GM12865 (cell line): ENCODE measurements at places on chromosomes 5 and 9.
A peak's percentile ranks its signal among the peaks of the same experiment; 100 is the strongest.

DNA sequence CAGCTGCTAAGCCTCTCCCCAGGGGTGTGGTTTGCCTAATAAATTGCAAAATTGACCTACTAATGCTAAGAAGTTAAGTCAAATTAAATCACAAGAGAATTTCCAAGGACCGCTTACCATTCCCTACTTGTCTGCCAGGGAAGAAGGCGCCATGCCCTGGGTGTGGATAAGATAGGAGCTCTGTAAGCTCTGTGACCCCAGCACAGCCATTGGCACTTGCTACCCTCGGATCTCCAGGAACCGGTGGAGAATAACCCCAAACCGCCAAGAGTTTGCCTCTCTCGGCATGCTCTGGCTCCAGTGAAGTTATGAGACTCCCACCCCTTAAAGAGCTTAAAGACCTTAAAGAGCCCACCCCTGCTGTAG lies 58.9 kb downstream of the NEURL1B start:
- no peak for DNase-seq

DNA sequence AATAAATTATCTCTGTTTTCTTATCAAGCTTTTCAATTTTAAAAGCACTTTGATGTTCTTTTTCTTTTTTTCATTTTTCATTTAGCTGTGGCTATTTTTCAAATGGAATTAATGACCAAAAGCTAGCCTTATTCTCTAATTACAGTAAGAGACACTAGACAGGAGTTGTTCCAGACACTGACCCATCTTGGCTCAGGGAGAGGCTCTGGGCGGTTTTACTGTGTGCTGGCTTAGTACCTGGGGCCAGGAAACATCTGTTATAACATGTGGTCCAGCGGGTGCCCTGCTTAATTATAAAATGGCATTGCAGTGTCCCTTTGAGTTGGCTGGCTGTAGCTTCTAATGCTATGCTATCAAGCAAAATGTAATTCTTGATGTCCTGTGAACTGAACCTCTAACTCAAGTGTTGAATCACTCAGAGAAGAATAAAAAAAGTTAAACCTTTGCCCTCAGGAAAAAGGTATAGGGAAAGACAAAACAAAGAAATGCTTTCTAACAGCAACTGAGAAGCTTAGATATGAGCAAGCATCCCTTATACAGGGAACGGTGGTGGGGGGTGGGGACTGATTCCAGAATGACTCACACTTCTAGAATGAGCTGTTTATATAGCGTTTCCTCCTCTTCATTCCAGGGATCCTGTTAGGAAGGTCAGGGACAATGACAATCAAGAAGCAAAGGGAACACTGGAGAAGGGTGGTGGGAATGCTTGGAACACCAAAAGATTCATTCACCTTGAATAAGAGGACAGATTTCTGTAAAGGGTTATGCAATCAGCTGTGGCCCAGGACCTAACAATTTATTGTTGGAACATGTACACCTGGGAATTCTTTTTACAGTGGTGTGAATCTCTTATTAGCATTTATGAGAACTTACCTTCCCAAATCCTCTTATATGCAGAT lies 58.7 kb upstream of the NFIB start:
- no peak for DNase-seq

- no peak for DNase-seq
Measured at GRCh38 chr5:173873306-173873922, 14.7 kb upstream of the CPEB4 start.

GRCh38 chr5:135486131-135487036 lies 34.2 kb upstream of the TIFAB start:
- no peak for DNase-seq

GRCh38 chr5:93800988-93801811 lies 59.8 kb upstream of the POU5F2 start:
- DNase-seq: peak; percentile 54

GRCh38 chr5:75678155-75678554 lies 39.1 kb downstream of the POC5 start:
- DNase-seq: no peak

DNA sequence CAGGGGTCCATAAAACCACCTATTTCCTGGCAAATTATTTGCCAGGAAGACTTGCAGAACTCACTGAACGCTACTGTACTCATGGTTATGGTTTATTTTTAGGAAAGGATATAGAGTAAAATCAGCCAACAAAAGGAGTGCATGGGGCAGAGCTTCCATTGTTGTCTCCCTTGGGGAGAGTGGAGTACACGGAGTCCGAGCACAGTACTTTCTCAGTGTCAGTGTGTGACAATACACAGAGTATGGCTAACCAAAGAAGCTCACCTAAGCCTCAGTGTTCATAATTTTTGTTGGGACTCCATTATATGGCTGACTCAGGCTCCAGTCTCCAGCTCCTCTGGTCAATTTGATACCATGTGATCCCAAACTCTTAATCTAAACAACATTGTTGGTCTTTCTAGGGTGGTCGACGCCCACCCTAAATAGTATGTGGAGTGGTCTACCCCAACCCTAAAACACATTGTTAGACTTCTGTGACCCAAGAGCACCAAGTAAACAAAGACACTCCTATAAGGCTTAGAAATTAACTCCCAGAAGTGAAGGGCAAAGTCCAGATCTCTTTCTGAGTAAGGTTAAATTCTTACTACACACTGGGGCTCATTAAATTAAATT lies 74.9 kb downstream of the SLC44A1 start:
- no peak for DNase-seq

GRCh38 chr9:8850914-8851313 lies 1051.3 kb upstream of the DMAC1 start:
- DNase-seq: no peak

DNA sequence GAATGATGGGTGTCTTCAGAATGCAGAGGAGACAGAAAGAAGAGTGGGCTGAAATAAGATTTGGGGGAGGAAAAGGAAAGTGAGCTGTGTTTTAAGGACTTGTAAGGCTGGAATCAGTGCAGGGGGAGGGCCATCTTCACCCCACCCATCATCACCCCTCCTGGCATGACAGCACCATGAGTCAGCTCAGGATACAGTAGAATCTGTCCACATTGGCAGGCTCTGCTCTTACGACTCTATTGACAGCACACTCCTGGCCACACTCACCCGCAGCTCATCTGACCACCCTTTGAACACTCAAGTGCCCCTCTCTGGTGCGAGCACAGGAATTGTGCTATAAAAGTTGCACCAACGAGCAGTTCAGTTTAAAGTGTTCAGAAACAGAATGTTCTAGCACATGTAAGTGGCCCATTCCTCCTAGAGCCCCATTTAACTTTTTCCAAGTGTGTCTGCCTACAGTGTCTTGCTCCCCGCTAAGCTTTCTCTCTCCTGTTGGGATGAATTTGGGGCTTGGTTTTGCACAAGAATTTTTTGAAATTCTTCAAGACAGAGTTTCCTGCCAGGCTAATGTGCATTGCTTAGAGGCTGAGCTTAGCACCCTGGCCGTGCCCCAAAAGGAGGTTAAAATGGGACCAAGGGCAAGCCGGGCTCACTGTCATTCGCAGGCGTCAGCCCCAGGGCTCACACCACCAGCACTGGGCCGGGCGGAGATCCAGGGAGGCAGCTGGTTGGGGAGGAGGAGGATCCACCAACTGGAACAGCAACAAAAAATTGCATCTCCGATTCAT lies 12.0 kb downstream of the ADRA1B start:
- DNase-seq: no peak

GRCh38 chr9:122164286-122164685 lies 4.6 kb downstream of the MORN5 start:
- DNase-seq: no peak

GRCh38 chr9:98888801-98889421 lies 54.8 kb upstream of the COL15A1 start:
- no peak for DNase-seq

GRCh38 chr9:70442328-70442848 lies 27.9 kb upstream of the KLF9 start:
- DNase-seq: no peak

GRCh38 chr5:56446728-56447127 lies 213.6 kb upstream of the ANKRD55 start:
- DNase-seq: no peak

GRCh38 chr5:92492908-92493307 lies 1088.1 kb downstream of the NR2F1-AS1 start:
- no peak for DNase-seq

DNA sequence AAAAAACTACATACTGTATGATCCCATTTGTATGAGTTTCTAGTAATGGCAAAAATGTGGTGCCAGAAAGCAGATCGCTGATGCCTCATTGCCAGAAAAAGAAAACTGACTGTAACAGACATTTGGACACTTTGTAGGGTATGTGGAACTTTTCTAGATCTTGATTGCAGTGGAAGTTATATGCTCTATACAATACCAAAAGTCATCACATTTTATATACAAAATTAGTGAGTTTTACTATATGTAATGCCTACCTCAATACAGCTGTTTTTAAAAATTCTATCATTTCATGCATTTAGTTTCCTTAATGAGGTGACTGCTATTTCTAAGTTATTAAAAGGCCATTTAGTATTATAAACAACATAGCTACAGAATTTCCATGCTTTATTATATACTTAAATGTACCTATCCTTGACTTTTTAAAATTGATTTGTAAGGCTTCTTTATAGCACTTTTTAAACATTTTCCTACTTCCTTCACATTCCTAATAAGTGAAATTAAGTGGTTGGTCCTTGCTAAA lies 199.9 kb downstream of the CWC27 start:
- no peak for DNase-seq

DNA sequence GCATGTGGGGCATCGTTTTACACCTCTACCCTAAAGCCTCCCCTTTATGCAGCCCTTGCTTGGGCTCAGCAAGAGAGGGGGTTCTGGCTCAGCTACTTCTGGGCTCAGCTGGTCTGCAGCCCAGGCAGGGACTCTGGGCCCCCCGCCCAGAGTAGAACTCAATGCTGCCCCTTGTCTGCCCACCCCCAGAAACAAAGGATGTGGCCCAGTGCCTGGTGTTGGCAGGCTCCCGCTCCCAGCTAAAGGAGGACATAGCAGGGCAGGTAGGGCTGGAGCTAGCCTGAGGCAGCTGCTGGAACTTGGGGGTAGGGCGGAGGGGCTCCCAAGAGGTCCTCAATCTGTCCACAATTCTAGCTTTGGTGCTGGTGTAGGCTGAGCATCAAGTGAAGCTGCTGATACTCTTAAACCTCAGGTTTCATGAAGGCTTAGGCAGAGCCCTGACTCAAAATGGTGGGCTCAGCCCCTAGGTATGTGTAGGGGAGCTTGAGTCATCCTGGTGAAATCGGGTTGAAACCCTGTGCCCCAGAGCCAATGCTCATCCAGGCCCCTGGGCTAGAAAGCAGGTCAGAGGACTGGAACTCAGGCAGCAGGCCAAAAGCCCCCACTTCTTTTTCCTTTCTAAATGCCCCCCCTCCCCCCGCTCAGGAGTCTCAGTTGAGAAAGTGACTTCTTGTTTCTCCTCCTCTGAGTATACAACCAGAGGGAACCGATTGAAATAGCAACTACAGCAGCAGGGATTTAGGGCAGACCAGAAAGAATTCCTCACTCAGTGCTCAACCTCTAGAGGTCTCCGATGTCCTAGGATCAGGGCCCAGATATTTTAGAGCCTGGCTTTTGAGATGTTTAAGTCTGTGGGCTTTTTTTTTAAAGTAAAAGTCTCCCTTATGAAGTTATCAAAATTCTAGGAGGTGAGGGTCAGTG lies 11.4 kb downstream of the PSD2 start:
- DNase-seq: no peak

GRCh38 chr5:52731274-52732027 lies 56.3 kb upstream of the ITGA1 start:
- no peak for DNase-seq

GRCh38 chr5:113216545-113216944 lies 218.2 kb downstream of the TSSK1B start:
- DNase-seq: no peak

- no peak for DNase-seq
Measured at GRCh38 chr5:145511351-145511750, 323.8 kb downstream of the PRELID2 start.

- DNase-seq: peak; percentile 7
Measured at GRCh38 chr5:55134053-55134722, 25.8 kb upstream of the GPX8 start.

- peak; percentile 69 for DNase-seq
Measured at GRCh38 chr5:170306381-170306831, 8.8 kb upstream of the LCP2 start.

DNA sequence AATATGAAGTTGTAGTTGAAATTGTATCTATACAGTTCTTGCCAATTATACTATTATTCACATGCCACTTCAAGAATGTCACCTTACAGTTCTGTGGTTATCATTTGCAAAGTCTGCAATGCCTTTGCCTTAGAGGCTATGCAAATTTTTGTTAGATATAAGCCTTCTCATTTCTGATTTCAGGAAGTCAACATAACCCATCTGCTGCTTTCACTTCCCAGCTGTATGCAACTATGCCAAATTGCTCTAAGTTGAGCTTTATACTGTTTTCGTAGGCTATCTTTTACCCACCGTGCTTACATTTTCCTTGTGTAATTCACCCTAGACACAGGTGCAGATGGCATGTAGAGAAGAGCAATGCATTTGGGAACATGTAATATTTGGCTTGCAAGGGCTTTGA lies 1083.0 kb downstream of the CDH9 start:
- no peak for DNase-seq

GRCh38 chr5:153816870-153817269 lies 221.8 kb downstream of the FAM114A2 start:
- DNase-seq: no peak

- DNase-seq: peak; percentile 21
Measured at GRCh38 chr9:5375091-5375490, 35.4 kb upstream of the RLN1 start.

DNA sequence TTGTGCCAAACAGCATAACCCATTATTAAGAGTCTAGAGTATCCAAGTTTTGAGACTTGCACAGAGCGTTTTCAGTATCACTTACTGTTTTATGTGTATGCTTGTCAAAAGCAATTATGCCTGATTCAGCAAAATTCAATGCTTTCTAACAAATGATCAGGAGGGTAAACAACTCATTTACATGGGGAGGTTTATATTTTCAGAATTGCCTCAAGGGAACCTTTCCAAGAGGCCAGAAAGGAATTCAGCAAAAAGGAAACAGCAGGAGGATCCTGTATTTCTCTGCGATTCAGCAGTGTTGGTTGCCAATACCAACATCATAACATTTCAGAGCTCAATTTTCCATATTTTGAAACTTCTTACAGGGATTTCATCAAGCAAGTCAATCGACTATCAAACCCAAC lies 69.3 kb upstream of the DAB2 start:
- no peak for DNase-seq

DNA sequence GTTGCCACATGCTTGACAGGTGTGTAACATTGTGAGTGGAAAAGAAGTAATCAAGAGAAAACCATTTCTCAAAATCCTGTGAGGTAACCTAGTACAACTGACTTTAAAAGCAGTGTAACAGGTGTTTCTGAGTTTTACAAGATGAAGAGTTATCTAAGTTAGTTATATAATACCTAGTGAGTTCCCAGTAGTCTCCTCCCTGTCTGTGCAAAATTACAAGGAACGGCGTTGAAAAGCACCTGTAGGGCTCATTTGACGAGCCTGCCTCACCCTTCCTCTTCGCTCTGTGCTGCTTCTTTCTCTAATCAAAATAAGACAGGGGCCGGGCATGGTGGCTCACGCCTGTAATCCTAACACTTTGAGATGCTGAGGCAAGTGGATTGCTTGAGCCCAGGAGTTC lies 132.9 kb upstream of the SLC30A5 start:
- DNase-seq: no peak
